ENCODE measurements at places on chromosomes 7 and 10. TPM values are rescaled to one million over a fixed set of nuclear protein-coding genes. Genes with fewer than 3 reads are reported as not detected.

DNA sequence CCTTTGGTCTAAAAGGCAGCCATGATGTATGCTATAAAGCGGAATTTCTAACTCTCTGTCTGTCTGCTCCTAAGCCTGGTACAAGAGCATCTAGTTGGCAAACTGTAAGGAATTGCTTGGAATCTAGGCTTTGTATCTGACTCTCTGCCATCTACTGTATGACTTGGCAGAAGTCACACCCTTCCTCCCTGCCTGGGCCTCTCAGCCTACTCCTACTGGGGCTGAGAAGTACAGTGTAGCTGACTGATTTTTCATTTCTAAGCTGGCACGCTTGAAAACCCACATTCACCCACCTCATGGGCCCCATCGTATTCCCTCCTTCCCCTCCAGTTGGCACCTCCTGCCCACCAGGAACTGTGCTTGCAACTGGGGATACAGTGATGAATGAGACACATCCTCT, 435.2 kb downstream of the PLXNA4 start:
- no peaks in the 10 kb centered on the region for H3K36me3 ChIP-seq
- no peak overlapping the region for H3K27ac ChIP-seq
- no peaks in the 10 kb centered on the region for H3K27me3 ChIP-seq
- H3K4me1 ChIP-seq = no peaks in the 10 kb centered on the region
- DNase-seq = no peak
- H3K4me3 ChIP-seq = no peak overlapping the region

DNA sequence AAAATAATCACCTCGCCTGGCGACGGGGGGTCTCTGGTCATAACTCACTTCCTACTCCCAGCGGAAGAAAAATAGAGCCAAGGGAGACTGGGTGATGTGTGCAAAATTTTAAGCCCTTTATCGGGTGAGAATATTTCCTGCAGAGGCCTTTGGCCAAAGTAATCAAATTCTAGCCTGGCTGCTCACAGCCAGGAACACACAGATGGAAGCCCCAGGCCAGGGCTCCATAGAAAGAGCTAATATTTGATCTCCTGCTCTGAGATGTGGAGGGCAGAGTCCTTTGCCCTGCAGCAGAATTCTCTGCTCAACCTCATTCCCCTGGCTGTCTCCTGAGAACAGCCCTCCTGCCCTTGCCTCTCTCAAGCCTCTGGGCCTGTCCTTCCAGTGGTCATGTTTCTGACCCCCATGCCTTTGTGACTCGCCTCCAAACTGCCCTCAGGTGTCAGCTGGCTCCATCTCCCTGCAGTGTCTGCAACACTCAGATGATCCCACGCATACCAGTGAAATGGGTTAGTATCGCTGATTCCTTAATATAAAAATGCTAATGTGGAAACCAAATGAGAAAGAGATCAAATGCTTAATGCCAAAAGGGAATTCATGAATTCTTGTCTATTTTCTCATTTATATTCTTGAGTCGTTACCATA, 34.5 kb downstream of the FRMD4A start:
- H3K4me1 ChIP-seq = no peaks in the 10 kb centered on the region
- DNase-seq = no peak
- no peaks in the 10 kb centered on the region for H3K36me3 ChIP-seq

DNA sequence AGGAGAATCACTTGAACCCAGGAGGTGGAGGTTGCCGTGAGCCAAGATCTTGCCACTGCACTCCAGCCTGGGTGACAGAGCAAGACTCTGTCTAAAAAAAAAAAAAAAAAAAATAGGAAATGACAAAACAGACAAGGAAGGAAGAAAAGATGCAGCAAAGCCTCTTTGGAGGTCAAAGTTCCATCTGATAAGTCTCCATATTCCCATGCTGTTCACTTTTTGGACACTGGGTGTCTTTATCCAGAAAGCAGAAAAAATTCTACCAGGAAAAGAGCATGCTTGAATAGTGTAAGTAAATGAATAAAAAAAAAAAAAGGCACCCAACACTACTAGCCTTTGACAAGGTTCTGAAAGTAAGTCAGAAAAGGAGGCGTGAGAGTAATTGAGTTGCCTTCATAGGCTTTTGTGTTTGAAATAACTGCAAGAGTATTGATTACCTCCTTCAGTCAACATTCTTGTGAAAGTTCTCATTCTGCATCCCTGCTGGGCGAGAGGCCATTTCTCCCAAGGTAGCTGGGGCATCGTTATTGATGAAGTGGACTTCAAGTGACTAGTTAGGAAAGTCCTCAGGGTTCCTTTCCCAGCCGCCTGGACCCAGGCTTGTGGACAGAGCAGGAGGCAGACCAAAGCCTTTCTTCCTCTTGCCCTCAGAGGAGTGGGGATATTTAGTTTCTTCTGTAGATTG, 133.3 kb upstream of the KIF5B start:
- H3K27ac ChIP-seq = no peak overlapping the region
- no peak for DNase-seq
- H3K36me3 ChIP-seq = no peaks in the 10 kb centered on the region
- no peak overlapping the region for H3K4me3 ChIP-seq
- peaks cover 2% of the 10 kb centered on the region for H3K27me3 ChIP-seq

GRCh38 chr7:141328290-141328689, 222.9 kb upstream of the AGK start:
- DNase-seq = no peak
- peaks cover 5% of the 10 kb centered on the region for H3K27me3 ChIP-seq
- no peaks in the 10 kb centered on the region for H3K4me1 ChIP-seq

DNA sequence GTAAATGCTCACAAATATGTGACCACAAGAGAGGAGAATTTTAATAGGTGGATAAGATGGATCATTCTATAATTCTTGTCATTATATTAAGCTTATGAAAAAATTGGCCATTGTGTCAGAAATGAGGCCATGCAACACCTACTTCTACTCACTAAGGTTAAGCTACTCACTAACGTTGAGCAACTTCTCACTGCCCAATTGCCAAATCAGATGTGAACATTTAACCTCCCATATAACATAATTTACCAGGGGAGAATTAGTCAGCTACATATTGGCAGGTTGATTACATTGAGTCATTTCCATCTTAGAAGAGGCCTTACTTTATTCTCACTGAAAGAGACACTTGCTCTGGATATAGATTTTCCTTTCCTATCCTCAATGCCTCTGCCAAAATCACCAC, 211.2 kb upstream of the DGKB start:
- H3K4me3 ChIP-seq = no peak overlapping the region
- no peaks in the 10 kb centered on the region for H3K36me3 ChIP-seq
- no peak overlapping the region for H3K27ac ChIP-seq
- no peaks in the 10 kb centered on the region for H3K4me1 ChIP-seq
- no peak for DNase-seq

DNA sequence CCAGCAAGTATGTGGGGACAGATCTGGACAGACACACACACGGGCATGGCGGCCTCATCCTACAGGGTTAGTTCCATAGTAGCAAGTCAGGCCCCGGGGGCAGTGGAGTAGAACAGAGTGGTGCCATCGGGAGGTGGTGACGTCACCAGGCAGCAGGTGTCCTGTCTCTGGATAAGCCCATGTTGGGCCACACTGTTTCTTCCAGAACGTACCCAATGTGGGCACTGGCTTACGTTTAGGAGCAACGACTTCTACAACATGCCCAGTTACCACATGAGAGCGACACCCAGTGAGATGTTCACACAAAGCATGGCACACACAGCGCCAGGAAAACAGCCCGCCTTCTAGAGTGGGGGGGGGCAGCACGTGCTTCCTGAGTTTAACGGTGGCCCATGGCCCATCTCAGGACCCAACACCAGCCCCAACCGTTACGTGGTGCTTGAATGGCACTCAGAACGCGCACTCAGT, 67.8 kb downstream of the CTBP2 start:
- H3K4me3 ChIP-seq = no peak overlapping the region
- peaks cover 4% of the 10 kb centered on the region for H3K4me1 ChIP-seq
- H3K27ac ChIP-seq = no peak overlapping the region
- no peaks in the 10 kb centered on the region for H3K36me3 ChIP-seq
- H3K27me3 ChIP-seq = peaks cover 8% of the 10 kb centered on the region

- H3K4me3 ChIP-seq = peak overlapping the region; percentile 82
- peaks cover 31% of the 10 kb centered on the region for H3K4me1 ChIP-seq
- peak overlapping the region; percentile 78 for H3K27ac ChIP-seq
- H3K27me3 ChIP-seq = no peaks in the 10 kb centered on the region
- no peak for DNase-seq
Measured at GRCh38 chr10:24722131-24722675, 1.5 kb downstream of the ARHGAP21 start.

Gene ADIRF
- total RNA-seq = not detected

Gene CUX1
- 22.4 TPM for total RNA-seq

Gene TACC2
- not detected for total RNA-seq

Gene THSD7A
- total RNA-seq = not detected

Gene HIP1
- 5.2 TPM for total RNA-seq

Gene RPA3
- 120 TPM for total RNA-seq
